Glomerular endothelial cell (primary cell): ENCODE measurements at places on chromosomes 5 and 9. TPM values are rescaled to one million over a fixed set of nuclear protein-coding genes. Genes with fewer than 3 reads are reported as not detected.

UBE2B gene
- total RNA-seq = 42.7 and 59.0 TPM in 2 replicates

QRFP gene
- total RNA-seq = not detected in 2 replicates

CMYA5 gene
- under 0.01 and 0.06 TPM in 2 replicates for total RNA-seq

HAPLN1 gene
- total RNA-seq = 0.12 TPM in 1 of 2 replicates, not detected in the other

IGFBPL1 gene
- total RNA-seq = 0.35 TPM in 1 of 2 replicates, not detected in the other

CATSPER3 gene
- total RNA-seq = not detected in 2 replicates
